NCI-H2081 (cell line): ENCODE measurements at places on chromosomes 16 and 17.
A peak's percentile ranks its signal among the peaks of the same experiment; 100 is the strongest.

DNA sequence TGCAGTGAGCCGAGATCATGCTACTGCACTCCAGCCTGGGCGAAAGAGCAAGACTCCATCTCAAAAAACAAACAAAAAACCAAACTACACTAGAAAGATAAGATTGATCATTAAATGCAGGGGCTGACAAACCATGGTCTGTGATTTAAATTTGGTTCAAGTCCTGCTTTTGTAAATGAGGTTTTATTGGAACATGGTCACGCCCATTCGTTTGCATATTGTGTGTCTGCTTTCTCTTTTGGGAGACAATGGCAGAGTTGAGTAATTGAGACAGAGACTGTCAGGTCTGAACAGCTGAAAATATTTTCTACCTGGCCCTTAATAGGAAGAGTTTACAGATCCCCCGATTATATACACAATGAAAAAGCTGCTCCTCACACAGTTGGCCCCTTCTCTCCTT is 235.5 kb upstream of the EEF2KMT start:
- DNase-seq: no peak

- DNase-seq: no peak
These were observed 92.8 kb upstream of the PMFBP1 start for GRCh38 chr16:72264771-72265170.

GRCh38 chr16:12672986-12673385 is 130.7 kb downstream of the CPPED1 start:
- no peak for DNase-seq

GRCh38 chr16:52384378-52384777 is 162.6 kb downstream of the TOX3 start:
- no peak for DNase-seq

DNA sequence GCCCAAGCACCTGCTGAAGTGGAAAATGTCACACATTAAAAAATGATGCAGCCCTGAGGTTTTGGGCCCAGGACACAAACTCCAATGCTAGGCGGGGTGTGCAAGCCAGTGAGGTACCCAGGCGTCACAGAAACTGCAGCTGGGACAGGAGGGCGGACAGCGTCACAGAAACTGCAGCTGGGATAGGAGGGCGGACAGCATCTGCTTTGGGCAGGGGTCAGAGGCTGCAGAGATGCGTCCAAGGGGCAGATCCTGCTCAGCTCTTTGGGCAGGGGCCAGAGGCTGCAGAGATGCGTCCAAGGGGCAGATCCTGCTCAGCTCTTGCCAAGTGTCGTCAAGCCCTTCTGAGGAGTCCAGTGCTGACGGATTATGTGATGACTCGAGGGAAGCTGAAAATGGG is 43.9 kb upstream of the RCVRN start:
- no peak for DNase-seq

DNA sequence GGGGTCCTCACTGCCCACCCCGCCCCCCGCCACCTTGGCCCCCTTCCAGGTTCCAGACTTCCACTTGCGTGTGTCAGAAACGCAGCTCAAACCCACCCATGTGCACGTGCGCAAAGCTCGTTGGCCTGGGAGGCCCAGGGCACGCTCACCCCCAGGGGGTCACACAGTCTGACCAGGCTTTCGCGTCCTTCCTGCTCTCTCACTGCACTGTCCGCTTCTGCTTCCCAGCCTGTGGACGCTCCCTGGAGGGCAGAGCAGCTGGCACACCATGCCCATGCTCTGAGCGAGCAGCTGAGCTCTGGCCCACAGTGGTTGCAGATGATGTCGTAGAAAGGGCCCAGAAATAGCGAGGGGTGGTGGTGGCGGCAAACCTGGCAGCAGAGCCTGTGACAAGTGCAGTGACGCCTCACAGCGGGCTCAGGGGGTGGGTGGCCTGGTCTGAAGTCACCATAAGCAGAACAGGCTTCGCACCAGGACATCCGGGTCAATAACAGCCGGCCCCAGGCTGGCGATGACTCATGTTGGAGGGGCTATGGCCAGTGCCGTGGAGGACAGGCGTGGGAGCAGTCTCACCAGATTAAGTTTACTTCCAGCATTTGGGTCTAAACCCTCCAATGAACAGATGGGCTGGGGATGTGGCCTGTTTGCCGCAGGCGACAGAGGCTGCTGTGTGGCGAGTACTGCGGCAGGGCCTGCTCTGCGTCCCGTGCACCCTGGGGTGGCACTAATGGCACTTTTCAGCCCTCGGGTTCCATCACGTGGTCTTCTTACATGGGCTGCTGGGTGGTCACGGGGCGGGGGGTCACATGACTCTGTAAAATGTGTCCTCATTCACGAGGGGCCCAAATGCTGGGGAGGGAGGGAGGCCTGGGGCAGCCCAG is 49.0 kb downstream of the NT5M start:
- no peak for DNase-seq

DNA sequence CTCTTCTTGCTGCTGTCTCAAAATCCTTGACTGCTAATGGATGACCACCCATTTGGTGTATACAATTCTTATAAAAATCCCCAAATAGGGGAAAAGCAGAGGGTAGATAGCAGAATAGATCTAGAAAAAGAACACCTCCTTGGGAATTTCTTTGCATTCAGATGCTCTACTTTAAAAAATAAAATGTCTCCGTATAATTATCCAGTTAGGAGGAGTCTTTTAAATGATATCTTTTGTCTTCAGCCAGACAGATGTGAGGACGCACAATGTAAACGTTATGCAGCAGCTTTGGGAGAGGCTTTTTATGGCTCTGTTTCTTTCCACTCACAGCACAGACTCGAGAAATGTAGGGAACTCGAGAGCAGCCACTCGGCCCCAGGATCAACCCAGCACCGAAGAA is 300.2 kb downstream of the IRF8 start:
- no peak for DNase-seq

- no peak for DNase-seq
These were observed 42.1 kb downstream of the GPRC5B start for GRCh38 chr16:19842426-19843157.

DNA sequence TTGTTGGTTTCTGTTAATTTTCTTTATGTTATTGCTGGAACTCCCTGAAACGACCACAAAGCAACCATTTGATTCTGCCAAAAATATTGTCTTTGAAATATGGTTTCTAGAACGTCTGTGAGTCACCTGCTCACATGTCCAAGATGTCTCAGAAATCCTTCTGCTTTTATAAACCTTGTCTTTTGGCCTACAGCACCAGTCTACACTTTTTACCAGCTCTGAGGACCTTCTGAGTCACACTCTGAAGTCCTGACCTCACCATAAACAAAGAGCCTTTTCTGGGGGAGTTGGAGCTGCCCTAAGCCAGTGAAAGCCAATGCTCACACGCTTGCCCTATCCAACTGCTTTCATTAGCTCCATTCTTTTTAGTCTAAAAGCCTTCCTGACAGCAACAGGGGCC is 55.5 kb downstream of the GRIN2A start:
- no peak for DNase-seq

- no peak for DNase-seq
These were observed 57.6 kb downstream of the BANP start for GRCh38 chr16:88008840-88009239.

- DNase-seq: no peak
These were observed 3.3 kb upstream of the SLFN12L start for GRCh38 chr17:35540589-35541404.

DNA sequence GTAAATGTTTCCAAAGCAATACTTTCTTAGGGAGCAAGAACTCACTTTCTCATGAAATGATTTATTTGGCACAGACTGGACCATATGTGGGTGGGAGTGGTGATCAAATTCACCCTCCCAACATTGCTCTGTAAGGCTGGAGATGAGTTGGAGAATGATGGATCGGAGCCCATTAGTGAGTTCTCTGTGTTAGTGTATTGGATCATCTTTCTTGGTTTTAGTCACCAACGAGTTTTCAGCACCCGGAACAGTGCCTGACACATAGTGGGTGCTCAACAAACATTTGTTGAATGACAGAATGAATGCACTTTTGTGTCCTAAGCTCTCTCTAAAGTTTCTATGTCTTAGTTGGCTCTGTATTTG is 104.5 kb upstream of the FAM20A start:
- DNase-seq: no peak

DNA sequence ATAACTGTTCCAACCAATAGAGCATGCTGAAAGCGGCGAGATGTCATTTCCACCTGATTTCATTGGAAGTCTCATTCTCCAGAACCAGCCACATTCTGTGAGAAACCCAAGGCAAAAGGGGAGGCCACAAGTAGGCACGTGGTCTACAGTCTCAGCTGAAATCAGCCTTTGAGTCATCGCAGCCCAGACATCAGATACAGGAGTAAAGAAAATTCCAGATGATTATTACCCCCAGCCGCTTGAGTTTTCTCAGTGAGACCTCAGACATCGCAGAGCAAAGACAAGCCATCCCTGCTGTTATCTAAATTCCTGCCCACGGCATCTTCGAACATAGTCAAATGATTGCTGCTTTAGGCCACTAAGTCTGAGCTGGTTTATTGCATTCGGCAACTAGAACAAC is 23.1 kb downstream of the STAT3 start:
- no peak for DNase-seq

- no peak for DNase-seq
These were observed 52.4 kb upstream of the JPH3 start for GRCh38 chr16:87549627-87550494.

DNA sequence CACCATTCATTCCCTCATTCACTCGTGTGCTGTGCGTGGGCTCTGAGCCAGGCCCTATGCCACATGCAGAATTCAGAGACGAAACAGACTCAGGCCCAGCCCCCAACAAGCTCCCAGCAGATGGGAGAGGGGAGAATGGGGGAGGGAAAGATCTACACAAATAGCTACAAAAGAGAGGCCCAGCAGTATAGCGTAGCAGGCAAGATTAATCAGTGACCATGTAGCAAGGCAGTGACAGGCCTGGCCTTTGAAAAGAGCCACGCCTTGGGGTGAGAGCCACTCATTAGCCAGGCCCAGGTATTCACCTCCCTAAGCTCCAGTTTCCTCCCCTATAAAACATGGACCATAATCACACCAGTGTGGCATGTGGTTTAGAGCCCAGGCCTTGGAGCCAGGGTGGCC is 16.4 kb upstream of the KRT19 start:
- peak; percentile 72 for DNase-seq

- DNase-seq: no peak
These were observed 93.4 kb downstream of the MSI2 start for GRCh38 chr17:57349541-57350247.

GRCh38 chr16:23879735-23880373 is 44.1 kb downstream of the PRKCB start:
- no peak for DNase-seq

DNA sequence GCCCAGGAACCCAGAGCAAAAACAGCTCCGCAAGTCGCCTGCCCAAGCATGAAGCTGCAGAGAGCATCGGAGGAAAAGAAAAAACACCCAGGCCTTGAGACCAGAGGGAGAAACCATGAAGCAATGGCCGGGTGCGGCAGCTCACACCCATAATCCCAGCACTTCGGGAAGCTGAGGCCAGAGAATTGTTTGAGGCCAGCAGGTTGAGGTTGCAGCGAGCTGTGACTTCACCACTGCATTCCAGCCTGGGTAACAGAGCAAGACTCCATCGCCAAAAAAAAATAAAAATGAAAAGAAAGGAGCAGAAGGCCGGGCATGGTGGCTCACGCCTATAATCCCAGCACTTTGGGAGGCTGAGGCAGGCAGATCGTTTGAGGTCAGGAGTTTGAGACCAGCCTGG is 40.3 kb downstream of the C16orf95 start:
- DNase-seq: no peak

DNA sequence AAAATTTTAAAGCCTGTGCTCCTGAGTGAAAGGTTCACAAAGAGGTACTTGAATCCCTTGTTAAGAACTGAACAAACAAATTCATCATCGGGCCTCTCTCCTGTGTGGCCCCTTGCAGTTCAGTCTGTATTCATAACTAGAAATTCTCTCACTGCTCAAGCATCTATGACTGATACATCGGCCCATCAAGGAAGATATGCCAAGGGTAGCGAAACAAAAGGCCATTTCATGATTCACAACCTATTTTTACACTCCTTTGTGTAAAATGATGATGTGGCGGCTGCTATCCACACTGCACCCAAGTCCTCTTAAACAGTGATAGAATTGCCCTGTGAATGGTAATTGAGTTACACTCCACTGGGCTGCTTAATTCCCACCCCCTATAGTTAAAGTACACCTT is 204.6 kb downstream of the STX8 start:
- peak; percentile 78 for DNase-seq
